ENCODE measurements at places on chromosomes 5 and 9.

GRCh38 chr5:18761801-18762200 lies 1127.5 kb downstream of the TAF11L14 start:
- DNase-seq, result no peak

DNA sequence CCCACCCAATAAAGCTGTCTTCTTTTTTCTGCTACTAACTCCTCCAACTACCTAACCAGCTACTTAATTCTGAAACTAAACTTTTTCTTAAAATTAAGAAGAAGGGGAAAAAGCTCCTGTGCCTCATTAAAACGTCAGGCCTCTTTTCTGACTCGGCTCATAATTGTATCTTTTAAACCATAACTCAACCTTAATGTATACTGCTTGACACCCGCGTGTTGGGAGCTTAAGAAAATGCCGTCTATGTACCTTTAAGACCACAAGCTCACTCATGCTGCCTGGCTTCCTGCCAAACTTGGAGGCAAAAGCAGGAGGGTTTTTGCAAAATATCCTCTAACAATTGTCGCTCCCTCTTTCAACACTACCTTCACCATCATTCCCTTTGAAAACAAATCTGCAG lies 5.0 kb downstream of the EBF1 start:
- no peak for DNase-seq

DNA sequence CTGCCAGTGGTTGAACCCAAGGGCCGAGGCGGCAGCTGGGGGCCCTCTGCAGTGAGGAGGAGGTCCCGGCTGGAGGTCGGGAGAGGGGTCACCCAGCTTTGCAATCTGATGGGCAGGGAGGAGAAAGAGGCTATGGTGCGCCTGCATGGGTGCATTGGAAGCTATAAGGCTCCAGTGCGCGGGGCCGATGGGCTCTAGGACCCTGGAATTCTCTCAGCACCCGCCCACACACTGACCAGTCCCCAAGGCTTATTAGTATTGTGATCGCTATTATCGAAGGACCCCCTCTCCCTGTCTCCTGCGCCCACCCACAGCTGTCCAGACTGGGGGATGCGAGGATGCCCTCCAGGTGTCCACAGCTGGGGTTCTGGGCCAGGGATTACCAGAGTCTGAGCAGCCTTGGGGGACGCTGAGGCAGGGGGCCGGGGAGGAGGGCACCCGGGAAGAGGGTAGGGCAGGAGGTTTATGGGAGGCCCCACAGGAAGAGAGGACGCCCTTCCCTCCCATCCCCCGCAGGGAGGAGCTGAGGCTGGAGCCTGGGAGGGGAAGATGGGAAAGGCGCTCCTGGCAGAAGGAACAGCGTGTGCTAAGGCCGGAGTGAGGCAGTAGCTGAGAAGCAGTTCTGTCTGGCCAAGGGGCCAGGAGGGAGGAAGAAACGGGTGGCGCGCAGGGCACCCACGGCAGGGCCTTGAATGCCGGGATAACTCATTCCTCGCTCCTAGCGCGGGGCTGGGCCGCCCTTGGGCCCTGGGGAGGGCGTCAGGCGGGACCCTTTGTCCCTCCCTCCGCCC lies 24.2 kb downstream of the C9orf50 start:
- no peak for DNase-seq

GRCh38 chr5:97062046-97062445 lies 80.4 kb downstream of the LIX1 start:
- no peak for DNase-seq

GRCh38 chr5:157469687-157470086 lies 9.7 kb downstream of the NIPAL4 start:
- DNase-seq, result no peak

DNA sequence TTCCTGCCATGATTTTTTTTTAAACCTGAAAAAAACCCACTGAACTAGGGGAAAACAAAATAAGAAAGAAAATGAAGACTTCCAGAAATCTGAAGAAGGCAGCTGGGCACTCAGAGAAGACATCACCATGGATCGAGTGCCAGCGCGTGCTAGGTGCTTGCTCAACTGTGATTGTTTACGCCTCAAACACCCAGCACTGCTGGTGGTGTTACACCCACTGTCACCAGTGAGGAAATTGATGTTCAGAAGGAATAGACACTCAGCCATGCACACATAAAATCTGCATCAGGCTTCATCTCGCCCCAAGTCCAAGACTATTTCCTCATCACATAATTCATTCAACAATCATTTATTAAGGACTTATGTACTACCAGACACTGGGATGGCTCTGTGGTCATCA lies 82.1 kb downstream of the HRH2 start:
- no peak for DNase-seq

DNA sequence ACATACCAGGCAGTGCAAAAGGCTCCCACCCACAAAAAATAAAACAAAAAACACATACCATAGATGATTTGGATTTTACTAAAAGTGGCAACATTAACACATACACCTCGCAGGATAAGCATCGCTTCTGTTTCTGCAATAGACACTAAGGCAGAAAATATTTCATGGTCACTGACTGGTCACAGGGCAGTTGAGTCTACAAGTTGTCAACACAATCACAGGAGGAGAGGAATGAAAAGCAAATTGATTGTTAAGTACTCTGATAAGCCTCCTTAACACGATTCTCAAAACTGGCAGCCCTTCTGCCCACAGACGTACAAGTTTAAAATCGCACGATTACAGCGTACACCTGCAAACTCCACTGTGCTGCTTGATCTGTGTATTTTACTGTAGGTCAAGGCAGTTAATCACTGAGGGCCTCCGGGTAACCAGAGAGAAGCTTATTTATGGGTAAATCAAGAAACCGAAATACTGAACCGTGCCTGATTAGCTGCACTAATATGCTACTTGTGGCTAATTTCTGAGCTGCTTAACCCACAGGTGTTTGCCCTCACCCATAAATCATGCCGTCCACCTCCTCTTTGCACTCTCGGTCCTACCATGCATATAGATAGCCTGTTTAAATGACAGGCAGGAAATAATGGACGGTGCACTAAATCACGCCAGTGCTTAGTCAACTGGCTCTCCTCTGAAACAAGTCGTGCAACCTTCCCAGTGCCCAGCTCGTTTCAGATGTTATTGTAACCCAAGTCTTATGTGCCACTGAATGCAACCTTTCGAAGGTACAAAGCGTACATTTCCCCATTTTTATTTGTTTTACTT lies 659.4 kb upstream of the ADAMTS16 start:
- DNase-seq, result no peak
